ELR (cell line): ENCODE measurements at places on chromosomes 6 and 20.

DNA sequence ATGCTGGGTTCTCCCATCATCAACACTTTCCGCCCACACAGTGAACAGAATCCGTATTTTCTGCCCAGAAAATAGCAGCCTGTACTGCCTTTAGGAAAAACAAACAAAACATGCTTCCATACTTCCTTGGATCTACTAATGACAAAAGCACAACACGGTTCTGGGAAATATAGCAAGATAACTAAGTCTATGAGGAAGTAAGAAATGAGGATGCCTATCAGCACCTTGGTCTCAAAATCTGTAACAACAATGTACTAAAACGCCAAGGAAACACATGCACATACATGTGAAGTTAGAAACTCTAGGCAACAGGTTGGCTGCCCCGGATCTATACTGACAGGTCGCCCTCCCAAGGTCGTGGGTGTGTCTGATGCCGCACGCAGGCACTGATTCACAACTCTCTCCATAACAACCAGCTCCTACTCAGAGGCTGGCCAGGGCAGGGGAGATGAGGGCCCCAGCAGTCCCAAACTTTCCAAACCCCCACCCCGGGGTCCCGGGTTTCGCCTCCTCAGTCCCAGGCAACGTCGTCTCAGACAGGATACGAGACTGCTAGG is 710 bp downstream of the BTBD9 start:
- DNase-seq: peak; percentile 68

- DNase-seq: no peak
Observed at GRCh38 chr6:11236076-11236750, 3.7 kb upstream of the NEDD9 start.

GRCh38 chr6:43334466-43335095 is 26.0 kb upstream of the CRIP3 start:
- DNase-seq: peak; percentile 82

- DNase-seq: peak; percentile 86
Observed at GRCh38 chr20:23257848-23258746, 92.5 kb upstream of the NXT1 start.

DNA sequence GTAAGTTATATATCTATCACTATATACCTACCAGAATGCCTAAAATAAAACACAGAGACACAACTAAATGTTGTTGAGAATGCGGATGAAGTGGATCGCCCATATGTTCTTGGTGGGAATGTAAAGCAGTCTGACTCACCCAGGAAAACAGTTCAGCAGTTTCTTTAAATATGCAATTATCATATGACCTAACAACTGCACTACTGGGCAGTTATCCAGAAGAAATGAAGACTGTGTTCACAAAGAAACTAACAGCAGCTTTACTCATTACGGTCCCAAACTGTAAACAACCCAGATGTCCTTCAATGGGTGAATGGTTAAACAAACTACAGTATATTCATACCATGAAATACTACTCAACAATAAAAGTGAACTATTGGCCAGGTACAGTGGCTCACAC is 14.3 kb upstream of the ZC3H12D start:
- DNase-seq: peak; percentile 96

GRCh38 chr20:4411744-4412143 is 310.0 kb upstream of the PRND start:
- no peak for DNase-seq

GRCh38 chr6:90256698-90257485 is 39.8 kb downstream of the BACH2 start:
- peak; percentile 60 for DNase-seq

DNA sequence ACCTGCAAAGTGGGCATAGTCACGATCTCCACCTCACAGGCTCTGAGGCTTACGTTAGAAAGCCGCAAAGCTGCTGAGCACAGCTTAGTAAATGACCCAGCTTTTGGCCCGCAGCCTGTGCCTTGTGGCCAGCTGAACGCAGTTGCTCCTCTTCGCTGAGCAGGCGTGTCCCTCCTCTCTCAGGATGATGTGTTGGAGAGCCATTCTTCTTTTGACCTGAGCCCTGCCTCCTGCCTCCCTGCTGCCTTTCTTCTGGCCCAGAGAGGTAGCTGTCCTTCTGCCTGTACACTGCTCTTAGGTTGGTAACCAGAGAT is 47.6 kb upstream of the MYL9 start:
- peak; percentile 95 for DNase-seq

- DNase-seq: no peak
Observed at GRCh38 chr20:1287787-1288569, 21.9 kb downstream of the SNPH start.

DNA sequence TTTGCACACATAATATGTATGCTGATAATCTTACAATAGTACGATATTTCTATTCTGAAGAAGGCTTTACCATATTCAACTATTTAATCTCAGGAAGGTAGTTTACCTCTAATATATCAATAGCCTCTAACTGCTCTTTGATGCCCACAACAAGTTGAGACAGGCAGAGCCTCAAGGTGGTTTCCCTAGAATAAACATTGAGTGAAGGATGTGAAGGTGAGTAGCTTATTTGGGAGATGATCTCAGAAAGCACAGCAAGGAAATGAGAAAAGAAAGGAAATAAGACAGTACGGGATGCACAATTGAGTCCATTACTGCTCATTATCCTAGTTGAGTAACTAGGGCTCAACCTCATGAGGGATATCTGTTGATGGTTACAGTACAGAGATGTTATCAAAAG is 638.4 kb downstream of the MAFB start:
- DNase-seq: no peak

- DNase-seq: peak; percentile 2
Observed at GRCh38 chr20:20174089-20174835, 121.9 kb downstream of the CFAP61 start.

DNA sequence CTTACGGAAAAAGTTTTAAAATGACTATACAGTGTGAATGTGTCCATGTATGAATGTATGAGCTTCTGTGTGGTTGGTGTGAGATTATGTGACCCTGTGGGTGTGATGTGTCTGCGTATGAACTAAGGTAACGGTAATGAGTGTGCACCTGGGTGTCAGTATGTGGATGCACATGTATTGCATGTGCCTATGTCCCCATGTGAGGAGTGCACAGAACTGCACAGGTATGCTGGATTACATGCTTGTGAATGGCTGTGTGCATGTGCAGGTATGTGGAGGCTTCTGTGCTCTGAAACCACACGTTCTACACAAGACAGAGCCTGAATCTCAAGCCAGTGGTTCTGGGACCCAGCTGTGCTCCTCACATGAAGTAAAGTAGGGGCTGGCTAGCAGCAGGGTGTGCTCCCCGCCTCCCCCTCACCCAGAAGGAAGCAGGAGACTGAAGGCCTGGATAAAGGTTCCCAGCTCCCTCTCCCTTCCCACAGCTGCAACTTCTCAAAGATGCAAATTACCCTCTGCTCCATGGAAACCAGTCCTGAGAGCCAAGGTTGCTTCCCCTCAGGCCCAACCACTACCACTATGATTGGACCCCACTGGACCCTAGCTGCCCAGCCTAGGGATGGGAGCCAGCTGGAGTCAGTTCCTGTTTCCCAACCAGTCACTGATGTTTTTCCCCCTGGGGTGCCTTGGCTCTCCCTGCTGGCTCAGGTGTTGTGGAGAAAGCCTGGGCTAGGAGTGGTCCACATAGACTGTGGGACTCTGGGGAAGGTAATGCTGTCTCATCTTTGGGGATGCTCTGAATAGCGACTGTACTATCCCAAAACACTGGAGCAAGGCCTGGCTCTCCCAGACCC is 24.8 kb upstream of the SPDEF start:
- no peak for DNase-seq

DNA sequence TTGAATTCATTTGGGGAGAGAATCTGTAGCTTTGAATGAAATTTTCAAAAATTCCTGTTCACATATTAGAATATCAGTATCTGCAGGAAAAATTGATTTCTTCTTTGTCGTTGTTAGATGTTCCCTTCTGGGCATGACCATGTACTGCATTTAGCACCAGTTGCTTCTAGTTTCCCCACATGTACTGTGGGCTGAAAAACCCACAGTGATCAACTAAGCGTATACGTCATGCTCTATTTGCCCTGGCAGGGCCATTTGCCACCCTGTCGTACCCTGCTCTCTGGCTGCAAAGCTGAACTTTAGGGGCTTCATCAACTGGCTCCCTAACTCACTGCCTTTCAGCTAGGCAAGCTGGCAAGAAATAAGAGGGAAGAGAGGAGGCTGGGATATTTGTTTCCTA is 340.7 kb upstream of the TSHZ2 start:
- DNase-seq: no peak

DNA sequence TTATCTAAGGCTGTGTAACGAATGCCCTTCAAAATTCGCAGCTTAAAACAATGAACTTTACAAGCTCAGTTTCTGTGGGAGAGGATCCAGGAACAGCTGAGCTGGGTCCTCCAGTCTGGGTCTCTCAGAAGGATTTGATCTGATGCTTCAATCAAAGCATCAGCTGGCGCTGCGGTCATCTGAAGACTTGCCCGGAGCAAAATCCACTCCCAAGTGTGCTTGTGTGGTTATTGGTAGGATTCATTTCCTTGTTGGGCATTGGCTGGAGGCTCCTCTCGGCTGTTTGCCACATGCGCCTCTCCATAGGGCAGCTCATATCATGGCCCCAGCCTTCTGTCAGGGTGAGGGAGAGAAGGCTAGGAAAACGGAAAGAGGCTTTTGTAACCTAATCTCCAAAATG is 269.3 kb upstream of the CHD6 start:
- no peak for DNase-seq

DNA sequence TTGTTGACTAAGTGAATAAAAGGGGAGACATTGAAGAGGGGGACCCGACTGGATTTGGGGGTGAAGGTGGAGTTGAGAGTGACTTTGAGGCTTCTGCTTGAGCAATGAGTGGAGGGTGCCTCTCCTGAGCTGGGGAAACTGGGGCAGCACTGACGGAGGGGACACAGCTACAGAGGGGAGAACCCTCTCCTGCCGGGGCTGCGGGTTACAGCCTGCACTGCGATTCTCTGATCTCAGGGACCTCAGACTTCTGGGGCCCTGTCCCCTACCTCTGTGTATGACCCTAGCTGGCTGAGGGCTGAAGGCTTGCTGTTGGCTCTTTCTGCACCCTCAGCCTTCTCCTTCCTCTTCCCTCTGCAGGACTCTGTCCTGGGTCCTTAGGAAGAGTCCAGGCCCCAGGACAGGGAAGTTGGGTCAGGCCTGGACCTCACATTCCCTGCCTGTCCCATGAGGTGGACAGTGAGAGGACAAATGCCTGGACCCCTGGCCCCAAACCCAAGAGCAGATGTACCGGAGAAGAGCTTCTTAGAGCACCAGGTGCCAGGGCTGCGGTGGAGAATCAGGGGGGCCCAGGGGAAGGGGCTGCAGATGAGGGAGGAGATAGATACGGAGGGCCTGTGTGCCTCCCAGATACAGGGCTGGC is 13.7 kb upstream of the FAM110A start:
- no peak for DNase-seq

DNA sequence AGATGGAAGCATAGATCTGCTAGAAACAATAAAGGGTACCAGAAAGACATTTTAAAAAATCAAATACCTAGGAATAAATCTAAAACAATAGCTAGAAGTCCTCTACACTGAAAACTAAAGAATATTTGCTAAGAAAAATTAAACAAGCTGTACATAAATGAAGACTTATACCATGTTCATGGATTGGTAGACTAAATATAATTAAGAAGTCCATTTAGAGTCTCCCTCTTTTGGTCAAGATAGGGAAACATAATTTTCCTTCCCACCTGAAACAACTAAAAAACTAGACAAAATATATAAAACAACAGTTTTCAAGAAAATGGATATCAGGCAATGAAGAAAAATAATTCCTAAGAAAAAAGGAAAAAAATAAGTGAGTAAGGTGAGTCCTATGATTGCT is 120.0 kb upstream of the TAB2 start:
- no peak for DNase-seq

DNA sequence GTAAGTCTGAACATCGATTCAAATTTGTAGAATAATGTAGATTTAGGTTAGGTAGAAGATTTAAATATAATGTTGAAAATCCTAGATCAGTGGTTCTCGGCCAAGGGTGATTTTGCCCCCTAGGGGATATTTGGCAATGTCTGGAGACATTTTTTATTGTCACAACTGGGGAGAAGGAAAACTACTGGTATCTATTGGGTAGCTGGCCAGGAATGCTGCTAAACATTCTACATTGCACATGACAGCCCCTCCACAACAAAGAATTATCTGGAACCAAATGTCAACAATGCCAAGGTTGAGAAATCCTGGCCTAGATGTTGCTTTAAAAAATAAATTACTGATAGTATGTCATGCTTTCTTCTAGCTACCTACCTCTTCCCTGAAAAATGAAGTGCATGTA is 76.1 kb downstream of the HIVEP2 start:
- no peak for DNase-seq

DNA sequence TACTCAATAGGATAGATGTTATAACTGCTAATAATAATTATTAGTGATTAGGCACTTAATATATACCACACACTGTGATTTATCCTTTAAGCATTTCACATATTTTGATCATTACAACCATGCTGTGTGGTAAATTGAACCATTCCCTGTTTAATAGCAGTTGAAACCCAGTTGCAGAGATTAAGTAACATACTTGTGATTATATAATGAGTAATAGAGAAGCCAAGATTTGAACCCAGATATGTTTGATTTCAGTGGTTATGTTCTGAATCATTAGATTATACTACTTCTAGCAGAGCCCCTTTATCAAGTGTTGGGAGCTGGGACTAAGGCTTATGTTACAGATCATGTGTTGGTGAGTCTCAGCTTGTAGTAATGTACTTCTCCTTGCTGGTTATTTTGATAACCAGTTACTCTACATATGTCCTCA is 44.1 kb downstream of the STK4 start:
- DNase-seq: peak; percentile 97

DNA sequence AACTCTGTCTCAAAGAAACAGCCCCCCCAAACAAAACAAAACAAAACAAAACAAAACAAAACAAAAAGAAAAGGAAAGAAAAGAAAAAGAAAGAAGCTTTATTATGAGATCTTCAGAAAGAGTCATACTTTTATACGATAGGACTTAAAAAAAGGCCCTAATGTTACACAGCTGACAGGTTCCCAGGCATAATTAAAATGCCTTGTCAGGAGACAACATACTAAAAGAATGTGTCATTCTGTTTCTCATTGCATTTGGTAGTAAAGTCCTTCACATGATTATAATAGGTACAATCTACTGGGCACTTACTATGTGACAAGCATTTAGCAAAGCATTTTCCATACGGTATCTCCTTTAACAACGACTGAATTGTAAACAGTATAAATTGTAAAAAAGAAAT is 36.4 kb upstream of the RPN2 start:
- DNase-seq: peak; percentile 36

- no peak for DNase-seq
Observed at GRCh38 chr6:35014341-35014740, 125.3 kb downstream of the ANKS1A start.

DNA sequence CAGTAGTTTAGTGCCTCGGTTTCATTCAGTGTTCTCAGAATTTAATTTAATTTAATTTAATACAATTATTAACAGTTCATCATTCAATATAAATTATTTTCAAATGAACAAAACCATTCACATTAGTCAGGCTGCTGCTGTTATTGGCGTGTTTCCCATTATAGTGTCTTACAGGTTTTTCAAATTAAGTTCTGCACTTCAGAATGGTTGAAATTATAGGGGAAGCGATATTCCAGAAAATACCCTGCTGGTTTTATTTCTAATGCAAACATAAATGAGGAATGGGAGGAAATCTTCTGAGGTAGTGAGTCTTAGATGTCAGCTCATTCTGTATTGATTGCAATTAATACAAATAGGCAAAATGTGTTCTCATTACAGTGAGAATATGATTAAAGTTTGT is 37.6 kb downstream of the OPN5 start:
- no peak for DNase-seq

- DNase-seq: no peak
Observed at GRCh38 chr6:134195164-134195906, 122.6 kb downstream of the SGK1 start.

- no peak for DNase-seq
Observed at GRCh38 chr6:124479991-124480430, 482.2 kb upstream of the RNF217 start.
